ENCODE measurements at places on chromosomes 1 and 21. TPM values are rescaled to one million over a fixed set of nuclear protein-coding genes. Genes with fewer than 3 reads are reported as not detected.

Gene GNG4
- 3.5 TPM for total RNA-seq

Gene KISS1
- 6.2 TPM for total RNA-seq

DNA sequence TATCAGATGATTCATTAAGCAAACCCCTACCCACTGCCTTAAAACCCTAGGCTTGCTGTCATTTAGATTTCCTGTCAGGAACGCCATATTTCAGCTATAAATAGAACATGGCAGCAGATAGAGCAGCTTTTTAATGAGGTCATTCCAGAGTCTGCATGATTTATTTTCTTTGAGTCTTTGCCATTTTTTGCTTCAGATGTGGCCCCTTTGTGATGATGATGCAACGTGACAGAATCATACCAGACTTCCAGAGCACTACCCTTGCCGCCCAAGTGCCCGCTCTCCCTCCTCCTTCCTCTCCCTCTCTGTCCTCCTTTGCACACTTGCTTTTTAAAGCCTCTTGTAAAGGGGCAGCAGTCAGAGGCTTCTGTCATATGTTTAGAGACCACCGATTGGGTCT, 55.5 kb upstream of the TRIM67 start:
- DNase-seq: peak; percentile 96

GRCh38 chr1:167330601-167331293, 110.1 kb downstream of the POU2F1 start:
- DNase-seq: no peak

GRCh38 chr1:237814319-237814924, 76.3 kb downstream of the ZP4 start:
- DNase-seq: peak; percentile 27

- no peak for DNase-seq
These were observed 1.7 kb upstream of the MRPS15 start for GRCh38 chr1:36465731-36466369.

- peak; percentile 28 for DNase-seq
These were observed 20.9 kb upstream of the HSPA13 start for GRCh38 chr21:14403681-14404318.

GRCh38 chr1:94947437-94947836, 20.5 kb upstream of the CNN3 start:
- DNase-seq: no peak

DNA sequence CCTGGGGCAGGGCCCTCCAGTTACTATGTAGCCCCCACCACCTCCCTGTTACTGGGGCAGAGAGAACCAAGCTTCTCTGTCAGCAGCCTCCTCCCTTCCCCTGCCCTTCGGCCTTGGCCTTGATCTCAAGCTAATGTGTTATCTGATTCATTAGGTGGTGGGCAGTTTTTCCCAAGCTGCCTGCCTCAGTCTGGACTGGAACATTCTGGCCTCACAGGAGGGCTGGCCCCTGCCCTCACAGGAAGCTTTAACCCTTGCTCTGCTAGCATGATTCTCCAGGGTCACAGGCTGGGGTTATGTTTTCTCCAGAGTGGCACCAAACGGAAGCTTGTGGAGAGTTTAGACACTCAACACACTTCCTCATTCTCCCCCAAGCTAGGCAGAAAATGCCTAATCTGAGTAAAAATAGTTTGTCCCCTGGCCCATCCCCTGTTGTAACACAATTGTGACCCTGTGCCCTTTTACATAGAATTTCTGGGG, 37.2 kb upstream of the SLC6A9 start:
- DNase-seq: no peak

DNA sequence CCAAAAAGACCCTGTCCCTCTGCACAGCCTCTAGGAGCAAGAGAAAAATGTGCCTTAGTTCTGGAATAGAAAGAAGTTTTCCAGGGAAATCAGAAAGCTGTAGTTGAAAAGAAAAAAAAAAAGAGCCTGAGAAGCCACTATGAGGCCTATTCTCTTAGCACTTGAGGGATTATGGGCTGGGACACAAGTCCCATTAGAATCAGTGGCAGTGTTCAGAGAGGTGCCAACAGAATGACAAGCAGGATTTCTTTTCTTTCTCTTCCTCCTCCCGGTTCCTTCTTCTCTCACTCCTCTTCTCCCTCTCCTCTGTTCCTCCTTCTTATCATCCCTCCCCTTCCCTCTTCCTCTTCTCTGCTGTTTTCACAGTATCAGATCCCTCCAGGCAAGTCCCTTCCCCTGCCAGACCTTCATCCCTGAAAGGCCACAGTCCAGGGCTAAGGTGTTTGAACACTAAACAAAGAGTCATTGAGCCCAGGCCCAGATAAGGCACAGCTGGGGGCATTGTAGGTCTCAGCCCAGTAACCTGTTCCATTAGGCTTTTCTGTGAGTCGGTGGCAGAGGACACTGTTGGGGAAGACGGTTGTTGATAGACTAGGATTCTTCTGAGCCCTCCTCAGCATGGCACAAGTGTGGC, 64.7 kb upstream of the LPGAT1 start:
- no peak for DNase-seq

GRCh38 chr1:20255666-20256065, 35.0 kb upstream of the VWA5B1 start:
- DNase-seq: peak; percentile 73
